Hippocampal formation (tissue), 2 donors: ENCODE measurements at places on chromosomes 4 and X.

GRCh38 chr4:154490583-154491340, 837 bp downstream of the DCHS2 start:
- no peak for DNase-seq

DNA sequence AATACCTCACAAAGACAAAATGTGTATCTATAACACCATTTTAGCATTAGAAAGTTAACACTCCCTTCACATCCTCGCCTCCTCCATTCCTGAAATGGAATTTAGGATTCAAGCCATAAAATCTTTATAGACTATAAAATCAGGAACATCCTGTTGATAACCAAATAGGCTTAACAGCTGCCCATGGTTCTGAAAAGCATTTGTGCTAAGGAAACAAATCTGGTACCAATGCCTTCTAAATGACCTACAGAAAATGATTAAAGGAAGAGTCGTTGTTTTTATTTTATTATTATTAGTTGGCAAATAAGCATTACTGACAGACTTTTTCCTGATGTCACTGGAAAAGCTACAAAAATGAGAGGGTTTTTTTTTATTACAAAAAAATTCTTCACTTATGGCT, 79.8 kb downstream of the PAPSS1 start:
- DNase-seq: no peak

- DNase-seq: no peak
These were observed 28.9 kb downstream of the SNX25 start for GRCh38 chr4:185238215-185238681.

GRCh38 chr4:72397314-72397713, 171.7 kb downstream of the ADAMTS3 start:
- no peak for DNase-seq
